ENCODE measurements at places on chromosomes 1 and 21.

DNA sequence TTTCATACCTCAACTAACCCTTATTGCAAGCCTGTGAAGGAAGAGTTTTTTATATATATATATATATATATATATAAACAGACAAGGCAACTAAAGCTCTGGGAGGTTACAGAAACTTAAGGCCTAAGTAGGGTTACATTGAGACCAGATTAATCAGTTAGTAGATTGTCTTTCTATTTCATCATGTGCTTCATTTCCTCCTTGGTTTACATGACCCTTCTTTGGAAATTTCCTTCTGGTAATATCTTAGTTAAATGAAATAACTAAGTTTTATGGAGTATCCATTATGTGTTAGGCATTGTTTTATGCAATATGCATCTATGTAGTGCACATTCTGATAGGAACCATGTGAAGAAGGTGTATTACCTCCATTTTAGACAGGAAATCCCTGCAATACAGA, 112.7 kb downstream of the FGGY start:
- no peak for DNase-seq

GRCh38 chr21:42661688-42662429, 8.4 kb downstream of the PDE9A start:
- DNase-seq = no peak

DNA sequence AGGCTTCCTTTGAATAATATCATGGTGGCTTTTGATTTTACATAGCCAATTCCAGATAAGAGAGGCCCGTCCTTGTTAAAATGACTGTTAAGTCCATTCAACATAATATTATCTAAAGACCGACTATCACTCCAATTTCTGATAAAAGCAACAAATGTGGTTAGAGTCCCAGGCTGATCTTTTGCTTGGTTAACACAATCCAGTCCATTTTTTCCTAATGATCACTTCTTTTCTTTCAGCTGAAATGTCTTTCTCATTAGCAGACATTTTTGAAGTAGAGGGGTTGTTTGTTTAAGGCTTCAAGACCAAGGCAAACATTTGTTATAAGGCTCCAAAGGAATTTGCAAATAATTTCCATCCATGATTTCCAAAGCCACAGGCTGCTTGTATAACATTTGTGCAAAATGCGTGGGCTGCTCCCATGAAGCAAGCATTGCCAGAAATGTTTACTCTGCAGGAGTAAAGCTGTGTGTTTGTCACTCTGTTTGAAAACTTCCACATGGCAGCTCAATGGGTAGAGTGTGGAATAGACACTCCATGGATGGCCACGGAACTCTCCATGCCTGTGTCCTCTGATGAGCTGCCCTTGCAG, 111.5 kb downstream of the PSMG1 start:
- peak; percentile 17 for DNase-seq

DNA sequence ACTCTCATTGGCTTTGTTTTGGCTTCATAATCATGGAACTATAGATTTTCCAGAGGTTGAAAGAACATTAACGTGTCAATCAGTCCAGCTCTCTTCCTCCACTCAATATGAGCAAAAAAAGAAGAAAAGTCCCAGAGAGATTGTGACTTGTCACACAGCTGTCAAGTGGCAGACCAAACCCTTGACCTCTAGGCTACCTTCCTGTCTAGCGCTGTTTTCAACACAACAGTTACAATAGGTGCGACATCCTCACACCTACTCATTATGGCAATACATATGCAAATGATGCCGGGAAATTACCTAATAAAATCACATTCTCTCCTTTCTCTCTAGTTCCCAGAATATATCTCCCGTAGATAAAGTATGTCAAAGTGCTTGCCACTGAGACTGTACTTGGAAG, 1.1 kb downstream of the WARS2 start:
- DNase-seq = no peak

GRCh38 chr1:58123051-58123450, 423.5 kb downstream of the OMA1 start:
- no peak for DNase-seq

DNA sequence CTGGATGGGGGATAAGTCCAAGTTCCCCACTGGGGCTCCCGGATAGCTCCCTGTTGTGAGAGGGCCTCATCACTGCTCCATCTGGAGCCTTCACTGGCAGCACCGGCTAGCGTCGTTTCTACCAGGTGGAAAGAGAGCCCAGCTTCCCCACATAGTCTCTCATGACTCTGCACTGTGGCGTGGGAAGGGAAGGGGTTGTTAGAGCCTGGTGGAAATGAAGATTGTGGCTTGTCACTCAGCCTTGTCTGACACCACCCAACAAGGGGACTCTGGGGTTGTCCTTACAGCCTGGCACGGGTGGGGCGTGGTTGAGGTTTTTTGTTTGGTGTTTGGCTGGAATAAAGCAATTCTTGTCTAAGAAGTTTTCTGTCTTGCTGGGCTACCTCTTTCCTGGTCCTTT, 94.6 kb downstream of the ADARB1 start:
- peak; percentile 78 for DNase-seq

DNA sequence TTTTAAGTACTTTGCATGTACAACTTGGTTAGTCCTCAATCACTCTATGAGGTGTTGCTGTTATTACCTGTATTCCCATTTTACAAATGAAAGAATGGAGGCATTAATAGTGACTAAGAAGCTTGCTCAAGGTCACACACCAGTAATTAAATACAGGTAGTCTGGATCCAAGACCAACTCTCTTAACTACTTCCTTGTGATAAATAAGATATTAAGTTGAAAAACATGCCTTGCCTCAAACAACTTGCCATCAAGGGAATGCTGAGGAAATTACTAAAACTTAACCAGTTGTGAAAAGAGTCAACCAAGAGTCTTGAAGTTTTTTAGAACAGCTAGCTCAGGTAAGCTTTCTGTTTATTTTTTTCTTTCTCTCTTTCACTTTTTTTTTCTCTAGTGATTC, 21.0 kb upstream of the LAMC1 start:
- DNase-seq = no peak

GRCh38 chr21:27498025-27498424, 531.1 kb upstream of the ADAMTS5 start:
- DNase-seq = no peak

DNA sequence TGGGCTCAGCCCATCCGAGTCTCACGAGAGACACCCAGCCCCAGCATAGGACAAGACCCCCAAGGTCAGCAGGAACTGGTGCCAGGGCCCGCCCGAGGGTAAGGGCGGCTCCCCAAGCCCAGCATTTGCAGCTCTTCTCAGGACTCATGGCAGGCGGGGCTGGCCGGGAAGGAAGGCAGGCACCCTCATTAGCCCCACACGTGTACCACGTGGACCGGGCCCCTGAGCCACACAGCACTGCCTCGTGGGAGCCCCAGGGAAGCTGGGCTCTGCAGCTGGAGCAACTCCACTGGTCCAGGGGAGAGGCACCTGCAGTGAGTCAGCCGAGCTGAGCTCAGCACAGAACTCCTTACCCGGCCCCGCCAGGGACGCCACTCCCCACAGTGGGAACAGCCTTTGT, 97.7 kb upstream of the IFFO2 start:
- DNase-seq = no peak

- no peak for DNase-seq
These were observed 120.4 kb downstream of the SPATA46 start for GRCh38 chr1:162256287-162256686.

DNA sequence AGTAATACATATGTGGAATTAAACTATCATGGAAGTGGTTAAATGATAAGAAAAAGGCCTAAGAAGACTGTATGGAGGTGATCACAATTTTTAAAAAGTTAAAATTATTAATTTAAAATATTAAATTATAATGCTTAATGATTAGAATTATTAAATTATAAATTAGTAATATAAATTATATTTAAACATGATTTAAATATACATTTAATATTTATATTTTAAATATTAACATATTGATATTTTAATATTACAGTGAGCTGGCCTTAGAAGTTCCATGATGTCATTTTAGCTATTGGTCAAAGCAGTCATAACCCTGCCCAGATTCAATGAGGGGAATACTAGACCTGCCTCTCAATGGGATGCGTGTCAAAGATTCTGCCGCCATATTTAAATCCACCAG, 281.2 kb downstream of the PRDM2 start:
- DNase-seq = no peak

GRCh38 chr1:22509815-22510214, 53.5 kb upstream of the EPHA8 start:
- no peak for DNase-seq

DNA sequence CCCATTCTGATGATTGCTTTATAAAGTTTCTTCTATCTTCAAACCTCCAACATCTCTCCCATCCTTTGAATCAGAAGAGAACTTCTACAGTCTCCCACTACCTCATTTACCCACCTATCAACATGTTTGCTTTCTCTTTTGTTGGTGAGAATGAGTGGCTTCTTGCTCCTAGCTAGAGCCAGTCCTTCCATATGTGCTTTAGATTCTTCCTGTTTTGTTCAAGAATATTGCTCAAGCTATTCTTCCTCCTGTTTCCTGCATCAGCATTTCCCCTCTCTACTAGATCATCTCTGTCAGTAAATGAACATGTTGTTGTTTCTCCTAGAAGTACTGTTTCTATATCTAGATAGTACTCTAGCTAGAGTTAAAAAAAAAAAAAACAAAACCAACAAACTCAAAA, 6.3 kb downstream of the ATF6 start:
- no peak for DNase-seq

- no peak for DNase-seq
These were observed 862.6 kb downstream of the USP25 start for GRCh38 chr21:16592381-16592780.

GRCh38 chr1:184617433-184618029, 137.1 kb downstream of the EDEM3 start:
- DNase-seq = no peak

GRCh38 chr1:205672970-205673369, 7.3 kb downstream of the SLC45A3 start:
- DNase-seq = no peak

DNA sequence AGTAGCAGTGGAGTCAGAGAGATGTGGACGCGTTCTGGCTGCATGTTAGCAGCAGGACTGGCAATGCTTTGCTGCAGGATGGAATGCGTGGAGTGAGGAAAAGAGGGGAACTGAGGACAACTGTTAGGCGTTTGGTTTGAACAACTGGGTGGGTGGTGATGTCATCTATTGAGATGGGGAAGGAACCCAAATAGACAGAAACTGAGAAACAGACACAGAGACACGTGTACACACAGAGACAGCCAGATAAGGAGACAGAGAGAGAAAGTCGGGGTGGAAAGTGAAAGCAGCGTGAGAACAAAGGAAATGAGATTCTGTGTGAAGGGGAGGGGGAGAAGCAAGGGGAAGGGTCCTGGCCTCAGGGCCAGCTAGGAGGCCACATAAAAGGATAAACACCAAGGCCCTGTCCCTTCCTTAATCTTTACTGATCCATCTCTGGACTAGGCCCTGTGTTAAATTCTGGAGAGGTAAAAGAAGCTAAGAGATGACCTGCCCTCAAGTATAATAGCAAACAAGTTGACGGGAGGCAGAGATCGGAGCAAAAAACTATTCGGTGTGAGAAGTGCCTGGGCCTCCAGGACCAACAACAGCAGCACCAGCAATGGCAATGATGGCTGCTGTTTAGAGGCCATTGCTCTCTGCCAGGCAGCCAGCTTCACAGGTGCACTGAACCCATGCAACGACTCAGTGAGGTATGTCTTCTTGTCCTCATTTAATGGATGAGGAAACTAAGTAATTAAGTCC, 31.6 kb downstream of the VWA5B1 start:
- DNase-seq = no peak

- DNase-seq = no peak
These were observed 53.0 kb upstream of the AKT3 start for GRCh38 chr1:243903041-243903440.

- peak; percentile 47 for DNase-seq
These were observed 2.6 kb downstream of the TXNIP start for GRCh38 chr1:145993618-145994390.

DNA sequence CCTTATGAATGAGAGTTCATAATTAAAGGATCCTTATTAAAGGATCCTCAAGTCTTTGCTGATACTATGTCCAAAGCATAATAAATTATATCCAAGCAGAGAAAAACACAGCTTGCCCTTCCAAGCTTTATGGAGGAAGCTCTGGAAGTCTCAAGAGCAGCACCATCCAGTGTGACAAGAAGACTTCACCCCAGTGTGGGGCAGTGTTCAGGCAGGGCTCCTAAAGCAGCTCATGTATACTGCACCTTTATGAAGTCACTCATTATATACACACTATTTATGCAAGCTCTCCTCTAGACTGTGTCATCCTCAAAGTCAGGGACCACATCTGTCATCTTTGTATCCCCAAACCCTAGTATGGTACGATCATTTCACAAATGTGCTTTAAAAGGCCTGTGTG, 11.9 kb upstream of the CCN1 start:
- no peak for DNase-seq

- no peak for DNase-seq
These were observed 188.0 kb upstream of the C21orf91 start for GRCh38 chr21:18007121-18007520.

- peak; percentile 74 for DNase-seq
These were observed 38.6 kb upstream of the GPR137B start for GRCh38 chr1:236103646-236104218.

GRCh38 chr1:162361349-162361748, 15.3 kb downstream of the SPATA46 start:
- no peak for DNase-seq

DNA sequence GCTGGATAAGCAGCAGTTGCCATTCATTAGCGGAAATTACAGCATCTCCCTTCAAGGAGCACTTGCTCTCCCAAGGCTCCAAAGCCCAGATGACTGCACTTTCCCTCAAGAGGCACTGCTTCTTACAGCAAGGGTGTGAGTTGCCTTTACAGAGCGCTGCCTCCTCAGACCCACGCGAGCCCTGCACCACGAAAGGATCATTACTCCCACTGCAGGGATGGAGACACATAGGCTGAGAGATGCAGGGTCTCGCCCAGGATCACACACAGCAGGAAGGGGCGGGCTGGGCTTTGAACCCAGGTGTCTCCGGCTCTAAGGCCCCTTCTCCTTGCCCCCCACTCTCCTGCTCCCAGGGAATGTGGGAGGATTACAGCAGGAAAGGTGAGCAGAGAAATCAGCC, 405.5 kb downstream of the MATN1 start:
- DNase-seq = no peak

Data from hematopoietic multipotent progenitor cell treated with erythropoietin and hydrocortisone succinate and interleukin-3 and kit ligand, for 8 days (in vitro differentiated cells).